ENCODE measurements at places on chromosomes 3 and 15.

GRCh38 chr3:178787960-178788359, 251.7 kb downstream of the KCNMB2 start:
- DNase-seq, result no peak

DNA sequence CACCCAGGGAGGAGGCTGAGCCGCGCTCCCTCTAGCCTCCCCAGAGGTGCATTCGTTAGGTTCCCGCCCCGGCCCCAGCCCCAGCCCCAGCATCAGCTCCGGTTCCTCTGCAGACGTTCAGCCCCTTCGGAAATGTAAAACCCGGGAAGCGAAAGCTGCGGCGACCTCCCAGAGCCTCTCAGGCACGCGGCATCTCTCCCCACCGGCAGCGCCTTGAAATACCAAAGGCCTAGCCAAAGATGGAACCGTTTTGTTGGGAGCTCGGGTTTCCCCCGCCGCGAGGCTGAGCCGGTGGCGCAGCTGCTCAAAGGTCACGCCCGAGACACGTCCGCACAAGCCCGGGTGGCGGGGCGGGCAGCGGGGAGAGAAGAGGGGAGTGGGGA, 77.8 kb upstream of the HES1 start:
- peak; percentile 66 for DNase-seq

- no peak for DNase-seq
Observed at GRCh38 chr3:37096288-37096687, 78.1 kb downstream of the LRRFIP2 start.

DNA sequence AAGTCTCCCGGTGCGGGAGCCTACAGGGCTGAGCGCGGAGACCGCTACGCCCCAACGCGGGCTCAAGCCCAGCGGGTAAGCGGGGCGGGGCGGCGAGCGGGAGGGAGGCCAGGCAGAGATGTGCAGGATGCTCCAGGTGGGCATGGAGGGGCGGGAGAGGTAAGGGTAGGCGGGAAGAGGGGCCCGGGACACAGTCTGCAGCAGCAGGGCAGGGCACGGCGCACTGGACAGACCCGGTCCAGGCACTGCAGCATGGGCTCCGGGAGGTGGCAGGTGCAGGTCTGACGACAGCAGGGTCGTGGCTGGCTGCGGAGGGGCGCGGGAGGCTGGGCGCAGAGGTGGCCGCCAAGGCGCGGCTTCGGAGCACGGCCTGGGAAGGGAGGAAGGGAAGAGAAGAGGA, 102.8 kb downstream of the GABRB3 start:
- DNase-seq, result no peak

- no peak for DNase-seq
Observed at GRCh38 chr3:152284906-152285305, 16.2 kb downstream of the MBNL1 start.

DNA sequence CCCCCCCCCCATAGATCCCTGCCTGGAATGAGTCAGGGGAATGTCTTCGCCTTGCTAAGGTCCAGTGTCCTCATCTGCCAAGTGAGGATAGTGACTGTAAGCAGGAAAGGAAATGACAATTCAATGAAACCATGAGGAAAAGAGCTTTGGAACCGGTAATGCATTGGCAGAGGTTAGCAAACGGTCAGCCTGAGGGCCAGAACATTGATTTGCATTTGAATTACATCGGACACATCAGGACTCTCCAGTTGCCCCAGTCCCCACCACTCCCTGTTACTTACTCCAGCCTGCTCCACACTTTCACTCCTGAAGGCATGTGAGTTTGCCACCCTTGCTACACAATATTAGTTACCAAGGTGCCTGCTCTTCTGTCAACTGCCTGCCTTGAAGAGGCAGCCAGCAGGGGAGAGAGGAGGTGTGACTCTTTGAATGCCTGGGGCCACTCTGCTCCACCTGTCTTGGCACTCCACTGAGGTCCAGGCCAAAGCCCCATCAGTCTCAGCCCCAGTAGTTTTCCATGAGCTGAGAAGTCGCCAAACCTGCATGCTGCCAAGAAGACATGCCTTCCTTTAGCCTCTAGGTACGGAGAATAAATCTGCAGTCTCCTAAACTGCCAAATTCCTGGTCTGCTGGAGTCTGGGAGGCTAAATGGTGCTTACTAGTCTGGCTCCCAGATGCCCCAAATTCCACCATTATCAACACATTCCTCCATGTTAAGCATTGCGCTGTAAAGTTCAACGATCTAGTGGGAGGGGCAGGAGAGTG, 191.7 kb upstream of the TLE3 start:
- DNase-seq, result peak; percentile 39

DNA sequence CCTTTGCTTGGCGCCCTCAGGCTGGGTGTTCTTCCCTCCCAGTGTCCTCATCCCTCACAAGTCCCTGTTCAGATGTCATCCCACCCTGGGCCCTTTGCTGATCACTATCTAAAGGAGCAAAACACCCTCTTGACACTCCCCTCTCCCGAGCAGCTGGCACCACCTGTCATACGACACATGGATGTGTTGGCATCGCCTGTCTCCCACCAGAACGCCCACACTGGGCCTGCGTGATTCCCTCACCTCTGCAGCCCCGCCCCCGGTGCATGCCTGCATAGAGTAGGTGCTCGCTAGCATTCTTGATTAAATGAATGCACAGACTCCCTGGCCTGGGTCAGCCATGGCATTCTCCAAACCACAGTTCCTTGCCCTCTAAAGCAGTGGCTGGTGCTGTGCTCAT, 75.8 kb downstream of the DNAJB8 start:
- DNase-seq, result no peak

GRCh38 chr3:52053307-52054304, 2.8 kb downstream of the DUSP7 start:
- DNase-seq, result peak; percentile 82

DNA sequence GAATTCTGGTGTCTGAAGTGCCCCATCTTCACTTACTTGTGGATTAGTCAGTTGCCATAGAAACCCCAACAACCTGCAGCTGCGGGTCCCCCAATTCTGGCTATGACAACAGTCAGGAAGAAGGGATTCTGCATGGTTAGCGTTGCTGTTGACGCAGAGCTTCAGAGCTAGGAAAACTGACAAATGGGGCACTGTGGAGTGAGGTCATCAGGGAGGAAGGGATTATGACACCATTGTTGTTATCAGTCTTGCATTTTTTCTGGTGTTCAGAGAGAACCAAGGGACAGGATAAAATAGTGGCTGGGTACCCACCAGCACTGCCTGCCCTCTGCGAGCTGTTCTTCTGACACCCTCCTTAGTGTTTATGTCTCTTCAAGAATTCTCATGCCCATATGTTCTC, 367.7 kb upstream of the ARRDC4 start:
- DNase-seq, result no peak

DNA sequence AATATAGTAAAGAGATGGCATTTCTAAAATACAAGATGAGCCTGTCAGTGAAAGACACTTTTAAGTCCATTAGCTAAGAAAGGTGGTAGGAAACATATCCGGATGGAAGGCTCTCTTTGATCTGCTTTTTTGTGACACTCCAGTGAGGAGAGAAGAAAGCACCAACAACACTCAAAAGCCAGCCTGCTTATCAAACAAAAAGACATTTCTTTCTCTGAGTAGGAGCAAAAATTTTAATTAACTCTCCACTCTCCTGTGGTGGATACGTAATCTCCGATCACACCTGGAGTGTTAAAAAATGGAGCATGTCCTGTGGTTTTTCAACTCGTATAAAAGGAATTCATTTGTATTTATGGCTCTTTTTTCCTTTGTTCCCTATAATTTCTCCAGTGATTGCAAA, 65.3 kb downstream of the OXNAD1 start:
- DNase-seq, result no peak

- DNase-seq, result peak; percentile 21
Observed at GRCh38 chr3:126137490-126138130, 42.8 kb downstream of the ALDH1L1 start.

DNA sequence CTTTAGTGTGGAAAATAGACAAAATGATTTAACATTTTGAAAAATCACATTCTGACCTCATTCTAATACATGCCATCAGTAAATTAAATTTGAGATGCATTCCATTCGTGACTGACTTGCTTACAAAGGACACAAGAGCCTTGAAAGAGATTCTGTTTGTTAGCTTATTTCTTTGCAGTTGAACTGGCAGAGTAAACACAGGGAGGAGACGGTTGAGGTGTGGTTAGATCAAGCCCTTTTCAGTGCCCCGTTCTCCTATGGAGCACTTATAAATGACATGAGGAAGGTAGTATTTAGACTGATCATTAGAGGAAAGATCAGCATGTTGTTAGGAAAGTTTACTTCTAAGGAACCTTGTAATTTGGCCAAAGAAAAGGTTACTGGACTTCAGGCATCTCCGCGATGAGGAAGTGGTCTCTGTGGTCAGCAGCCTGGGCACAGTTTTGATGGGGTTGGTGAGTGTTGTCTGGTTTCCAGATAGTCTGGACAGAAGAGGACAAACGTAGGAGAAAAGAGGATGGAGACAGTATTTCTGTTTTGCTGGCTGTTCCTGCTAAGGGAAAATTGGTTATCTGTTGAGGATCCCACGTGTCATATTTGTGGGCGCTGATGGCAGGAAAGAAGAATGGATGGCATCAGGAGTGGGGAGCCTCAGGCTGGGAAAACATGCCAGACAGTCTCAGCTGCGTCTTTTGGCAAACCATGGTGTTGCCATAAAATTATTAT, 328.9 kb upstream of the TBL1XR1 start:
- no peak for DNase-seq

DNA sequence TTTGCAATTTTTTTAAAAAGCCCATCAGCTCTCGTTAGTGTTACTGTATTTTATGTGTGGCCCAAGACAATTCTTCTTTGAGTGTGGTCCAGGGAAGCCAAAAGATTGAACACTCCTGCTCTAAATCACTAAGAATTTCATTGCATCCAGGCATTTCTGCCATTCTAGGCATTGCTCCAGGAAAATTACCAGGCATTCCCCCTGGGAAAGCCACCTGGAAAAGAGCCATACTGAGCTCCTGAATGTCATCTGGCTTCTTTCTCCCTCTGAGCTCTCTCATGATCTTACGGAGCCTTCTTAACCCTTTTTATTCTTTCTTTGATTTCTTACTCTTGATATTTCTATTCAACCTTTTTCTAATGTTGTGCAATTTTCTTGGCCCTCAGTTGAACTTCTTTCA, 202.2 kb downstream of the DOCK3 start:
- no peak for DNase-seq

GRCh38 chr3:80542456-80542855, 774.7 kb upstream of the ROBO1 start:
- no peak for DNase-seq

- DNase-seq, result no peak
Observed at GRCh38 chr3:111691293-111691909, 96.3 kb upstream of the ZBED2 start.

DNA sequence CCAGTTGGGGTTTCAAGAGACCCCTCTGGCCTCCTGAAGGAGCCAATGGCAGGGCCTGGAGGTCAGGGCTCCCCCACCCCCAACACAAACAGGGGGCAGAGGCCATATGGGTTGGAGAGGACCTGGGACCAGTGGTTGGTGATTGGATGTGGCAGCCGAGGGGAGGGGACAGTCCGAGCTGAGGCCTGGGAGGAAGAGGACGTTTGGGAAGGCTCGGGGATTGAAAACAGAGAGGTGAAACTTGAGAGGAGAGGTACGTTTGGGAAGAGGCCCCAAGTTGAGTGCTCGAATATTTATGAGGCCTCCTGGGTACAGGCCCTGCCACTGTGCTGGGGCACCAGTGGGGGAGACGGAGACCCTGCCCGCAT, 53.7 kb downstream of the DNAJB8 start:
- DNase-seq, result no peak

DNA sequence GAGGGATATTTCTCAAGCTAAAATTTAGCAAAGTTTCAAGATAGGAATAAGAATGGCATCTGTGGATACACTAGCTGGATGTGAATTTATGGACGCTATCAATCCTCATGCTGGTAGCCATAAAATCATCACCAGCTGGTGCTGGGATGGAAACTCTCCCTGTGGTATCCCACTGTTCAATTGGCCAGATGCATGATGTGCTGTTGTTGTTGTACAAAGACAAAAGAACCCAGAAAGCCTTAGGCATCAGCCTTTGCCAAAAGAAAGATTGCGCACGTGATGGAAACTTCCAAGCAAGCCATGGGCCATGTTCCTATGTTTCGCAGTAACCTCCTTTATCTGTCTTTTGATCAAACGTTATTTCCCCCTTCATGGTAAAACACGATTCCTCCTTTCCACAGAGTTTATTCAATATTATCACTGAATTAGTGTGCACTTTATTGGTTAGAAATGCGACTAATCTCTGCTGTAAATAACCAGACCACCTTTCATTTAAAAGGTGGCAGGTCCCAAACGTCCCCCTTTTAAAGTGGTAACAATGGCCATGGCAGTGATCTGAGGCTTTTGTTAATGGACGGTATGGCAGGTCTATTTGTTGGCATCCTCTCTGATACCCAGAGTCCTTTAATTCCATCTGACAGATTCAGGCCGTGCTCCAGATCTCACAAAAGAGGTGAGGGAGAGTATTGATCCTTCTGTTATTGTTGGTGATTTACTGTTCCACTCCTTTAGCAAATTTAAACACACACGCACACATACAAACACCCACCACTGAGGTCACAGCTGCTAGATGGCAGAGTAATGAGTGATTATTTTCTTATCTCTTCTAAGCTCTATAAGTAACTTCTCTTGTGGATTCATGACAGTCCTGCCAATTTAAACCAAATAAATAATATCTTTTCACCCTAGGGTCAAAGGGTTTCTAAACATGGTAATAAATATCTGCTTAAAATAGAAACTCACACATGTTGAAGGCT, 291.2 kb upstream of the KCNMB2 start:
- DNase-seq, result no peak

- DNase-seq, result peak; percentile 87
Observed at GRCh38 chr3:44913868-44914468, 39.6 kb downstream of the TGM4 start.

DNA sequence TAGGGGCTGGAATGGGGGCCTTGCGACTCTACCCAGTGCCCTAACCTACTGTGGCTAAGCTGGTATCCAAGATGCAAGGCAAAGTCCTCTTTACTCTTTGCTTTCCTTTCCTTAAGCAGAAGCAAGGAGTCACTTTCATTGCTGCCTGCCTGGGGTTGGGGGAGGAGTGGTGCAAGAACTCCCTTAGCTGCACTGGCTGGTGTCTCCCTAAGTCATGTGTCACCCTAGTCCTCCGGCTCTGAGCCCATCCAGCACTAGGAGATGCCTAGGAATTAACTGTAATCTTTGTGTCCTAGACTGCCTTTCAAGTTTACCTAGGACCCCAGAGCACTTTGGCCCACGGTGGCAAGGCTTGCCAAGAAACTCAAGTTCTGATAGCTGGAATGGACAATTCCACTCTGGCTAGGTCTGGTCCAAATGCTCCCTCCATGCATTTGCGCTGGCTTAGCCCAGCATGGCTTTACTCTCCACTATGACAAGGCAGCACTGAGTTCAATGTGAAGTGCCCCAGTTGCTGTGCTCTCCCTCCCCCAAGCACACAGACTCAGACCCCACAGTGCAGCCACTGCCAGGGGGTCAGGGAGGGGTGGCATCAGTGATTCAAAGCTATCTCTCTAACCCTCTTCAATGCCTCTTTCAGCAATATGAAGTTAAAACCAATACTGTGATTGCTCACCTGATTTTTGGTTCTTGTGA, 58.7 kb downstream of the ESYT3 start:
- no peak for DNase-seq

GRCh38 chr3:101204246-101204645, 116.1 kb downstream of the IMPG2 start:
- no peak for DNase-seq

GRCh38 chr3:177778633-177779032, 581.4 kb upstream of the TBL1XR1 start:
- no peak for DNase-seq

- DNase-seq, result peak; percentile 87
Observed at GRCh38 chr15:98779463-98780071, 131.2 kb downstream of the IGF1R start.

- no peak for DNase-seq
Observed at GRCh38 chr3:37028329-37028728, 35.0 kb downstream of the MLH1 start.

- DNase-seq, result no peak
Observed at GRCh38 chr15:37524601-37525000, 409.8 kb upstream of the TMCO5A start.

- peak; percentile 39 for DNase-seq
Observed at GRCh38 chr15:68808770-68809169, 11.9 kb downstream of the ANP32A start.

Measured in activated effector memory CD4-positive, alpha-beta T cell treated with anti-CD3 and anti-CD28 coated beads, Interleukin-2, amount 50 U/mL, for 16 hours (primary cell).